Activated naive CD4-positive, alpha-beta T cell treated with Interleukin-2 at 50 U/mL for 16 hours (primary cell): ENCODE measurements at places on chromosomes 16 and 17.

DNA sequence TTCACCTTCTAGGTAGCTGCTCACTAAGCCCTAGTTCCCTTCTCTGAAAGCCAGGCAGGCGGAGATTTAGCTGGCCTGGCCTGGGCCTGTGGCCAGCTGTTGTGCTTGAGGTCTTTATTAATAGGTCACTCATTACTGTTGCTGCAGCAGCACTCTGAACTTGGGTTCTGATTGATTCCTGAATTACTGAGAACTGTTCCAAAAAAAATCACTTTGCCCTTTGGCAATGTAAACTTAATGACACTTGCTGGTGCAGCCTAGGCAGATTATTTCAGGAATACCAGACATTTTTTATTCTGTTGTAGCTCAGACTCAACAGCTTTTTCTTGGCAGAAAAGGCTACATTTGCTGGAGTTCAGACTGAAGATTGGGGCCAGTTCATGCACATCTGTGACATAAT, 2.7 kb downstream of the TOM1L1 start:
- no peak for DNase-seq

- DNase-seq: no peak
Observed at GRCh38 chr17:82463391-82463790, 4.8 kb downstream of the NARF start.

DNA sequence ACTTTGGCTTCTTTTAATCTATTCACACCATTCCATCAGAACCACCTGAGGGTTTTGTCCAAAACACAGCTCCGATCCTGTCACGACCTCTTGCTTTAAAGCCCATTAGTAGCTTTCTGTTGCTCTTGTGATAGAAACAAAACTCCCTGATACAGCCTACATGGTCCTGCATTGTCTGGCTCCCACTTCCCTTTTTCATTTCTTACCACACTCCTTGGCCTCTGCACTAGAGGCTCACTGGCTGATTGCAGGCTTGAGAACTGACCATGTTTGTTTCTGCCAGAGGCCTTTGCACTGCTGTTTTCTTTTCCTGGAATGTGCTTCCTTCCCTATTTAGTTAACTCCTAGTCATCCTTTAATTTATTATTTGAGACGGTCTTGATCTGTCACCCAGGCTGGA, 23.7 kb downstream of the IST1 start:
- no peak for DNase-seq

DNA sequence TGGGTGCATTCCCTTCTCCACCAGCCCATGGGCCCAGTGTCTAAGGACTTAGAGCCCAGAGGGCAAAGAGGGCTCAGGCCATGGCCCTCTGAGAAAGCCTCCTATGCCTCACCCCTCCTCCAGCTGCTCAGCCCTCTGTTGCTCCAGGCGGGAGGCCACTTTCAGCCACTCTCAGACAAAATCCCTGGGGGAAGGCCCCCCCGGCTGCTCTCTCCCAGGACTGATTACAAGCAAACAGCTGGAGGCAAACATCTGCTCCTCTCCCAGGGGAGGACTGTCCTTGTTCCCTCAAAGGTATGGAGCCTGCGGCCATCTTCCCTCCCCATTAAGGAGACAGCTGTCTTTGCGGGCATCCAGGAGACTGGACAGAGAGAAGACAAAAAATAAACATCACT, 54.9 kb upstream of the DLX4 start:
- DNase-seq: no peak

- DNase-seq: no peak
Observed at GRCh38 chr17:61457226-61457983, 5.2 kb downstream of the TBX4 start.
